ENCODE measurements at places on chromosomes 5 and 9.

DNA sequence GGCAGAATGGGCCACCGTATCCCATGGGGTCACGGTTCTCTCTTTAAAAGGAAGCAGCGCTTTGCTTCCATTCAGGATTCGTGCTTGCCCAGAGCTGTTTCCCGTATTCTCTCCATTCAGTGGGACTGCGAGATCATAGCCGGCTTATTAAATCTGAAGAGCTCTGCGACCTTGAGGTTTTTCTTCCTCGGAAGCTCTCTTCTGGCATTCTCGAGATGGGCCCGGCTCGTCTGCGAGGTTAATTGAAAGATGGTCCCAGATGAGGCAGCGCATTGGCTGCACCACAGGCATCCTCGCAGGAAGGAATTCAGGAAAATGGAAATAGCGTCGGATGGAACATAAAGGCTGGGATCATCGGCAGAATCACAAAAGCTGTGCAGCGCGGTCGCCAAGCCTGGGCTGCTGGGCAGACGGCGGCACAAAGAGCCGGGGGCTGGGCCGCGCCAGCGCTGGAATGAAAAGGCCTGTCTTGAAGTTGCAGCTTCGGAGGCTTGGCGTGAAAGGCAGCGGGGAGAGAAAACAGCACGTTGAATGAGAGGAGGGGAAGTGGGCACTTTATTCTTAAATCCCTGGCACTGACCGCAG is 236.2 kb downstream of the IRX2 start:
- no peak for DNase-seq

DNA sequence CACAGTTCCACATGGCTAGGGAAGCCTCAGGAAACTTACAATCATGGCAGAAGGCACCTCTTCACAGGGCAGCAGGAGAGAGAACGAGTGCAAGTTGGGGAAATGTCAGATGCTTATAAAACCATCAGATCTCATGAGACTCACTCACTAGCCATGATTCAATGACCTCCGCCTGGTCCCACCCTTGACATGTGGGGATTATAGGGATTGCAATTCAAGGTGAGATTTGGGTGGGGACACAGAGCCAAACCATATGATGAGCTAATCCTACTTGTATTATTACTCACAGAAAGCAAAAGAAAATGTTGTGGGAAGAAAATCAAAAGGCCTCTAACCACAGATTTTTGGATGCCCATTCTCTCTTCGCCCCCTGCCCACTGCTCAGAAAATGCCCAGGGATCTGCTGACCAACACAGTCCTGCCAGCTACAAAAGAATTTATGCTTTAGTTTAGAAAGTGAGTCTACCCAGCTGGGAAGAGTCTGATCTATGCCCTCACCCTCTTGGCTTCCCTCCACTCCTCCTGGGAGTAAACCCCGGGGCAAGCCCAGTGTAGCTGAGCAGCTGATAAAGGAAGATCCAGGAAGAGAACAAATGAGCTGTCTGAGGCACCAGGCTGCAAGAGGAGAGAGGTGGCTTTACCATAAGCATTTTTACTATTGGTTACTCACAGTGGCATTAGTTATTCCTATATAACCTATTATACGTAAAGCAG is 53.1 kb downstream of the RNF130 start:
- no peak for DNase-seq

DNA sequence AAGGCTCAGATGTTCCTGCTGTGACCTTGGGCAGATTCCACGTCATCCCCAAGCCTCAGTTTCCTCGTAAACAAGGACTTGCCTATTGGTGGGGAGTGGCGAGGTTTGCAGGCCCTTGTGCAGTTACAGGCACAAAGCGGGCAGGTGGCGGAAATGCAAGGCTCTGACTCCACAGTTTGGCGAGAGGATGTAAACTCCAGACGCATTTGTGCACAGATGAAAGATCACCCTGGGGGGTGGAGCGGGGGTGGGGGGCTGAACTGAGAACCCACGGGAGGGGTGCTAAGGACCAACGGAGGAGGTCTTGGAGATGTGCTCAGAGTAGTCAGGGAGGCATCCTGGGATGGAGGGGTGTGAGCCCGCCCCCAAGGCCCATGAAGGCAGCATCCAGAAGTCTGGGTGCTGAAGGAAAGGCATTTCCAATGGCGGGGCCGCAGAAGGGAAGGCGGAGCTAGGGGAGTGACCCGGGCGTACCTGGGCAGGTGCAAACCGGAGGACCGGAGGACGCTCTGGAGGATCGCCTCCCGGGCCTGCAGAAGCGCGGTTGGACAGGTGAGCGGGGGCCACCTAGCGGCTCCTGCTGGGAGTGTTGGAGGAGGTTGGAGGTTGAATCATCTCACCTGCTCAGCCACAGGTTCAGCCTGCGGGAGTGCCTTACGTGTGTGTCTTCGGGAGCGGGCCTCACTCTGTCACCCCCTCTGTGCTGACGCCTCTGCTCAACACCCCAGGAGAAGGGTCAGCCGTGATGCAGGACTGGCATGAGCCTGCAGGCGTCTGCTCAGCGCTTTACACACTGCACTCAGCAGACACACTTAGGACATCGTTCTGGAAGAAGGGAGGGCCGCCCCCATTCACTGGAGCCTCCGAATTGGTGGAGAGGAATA is 1.9 kb upstream of the FIBCD1 start:
- DNase-seq: peak; percentile 54

GRCh38 chr9:2623288-2624050 is 1.9 kb downstream of the VLDLR start:
- no peak for DNase-seq

- DNase-seq: no peak
Observed at GRCh38 chr5:53983568-53984460, 326.6 kb downstream of the ARL15 start.

- no peak for DNase-seq
Observed at GRCh38 chr9:134963546-134963945, 45.8 kb upstream of the FCN1 start.

DNA sequence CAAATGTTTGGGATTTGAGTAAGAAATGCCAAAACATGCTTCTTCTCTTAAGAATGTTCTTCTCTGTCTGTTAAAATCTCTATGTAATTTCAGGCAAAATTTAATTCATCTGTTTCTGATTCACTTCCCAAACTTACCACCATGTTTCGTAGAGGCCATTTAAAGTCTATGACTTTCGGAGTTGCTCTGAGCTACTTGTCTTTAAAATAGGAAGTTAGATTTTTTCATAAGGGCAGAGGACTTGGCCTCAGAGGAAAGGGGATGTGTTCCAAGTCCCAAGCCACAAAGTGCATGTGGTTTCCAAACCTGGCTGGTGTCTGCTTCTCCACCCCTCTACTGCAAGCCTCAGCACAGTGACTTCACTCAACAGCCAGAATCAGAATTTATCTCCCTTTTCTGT is 111.3 kb upstream of the ADRA1B start:
- DNase-seq: peak; percentile 90

DNA sequence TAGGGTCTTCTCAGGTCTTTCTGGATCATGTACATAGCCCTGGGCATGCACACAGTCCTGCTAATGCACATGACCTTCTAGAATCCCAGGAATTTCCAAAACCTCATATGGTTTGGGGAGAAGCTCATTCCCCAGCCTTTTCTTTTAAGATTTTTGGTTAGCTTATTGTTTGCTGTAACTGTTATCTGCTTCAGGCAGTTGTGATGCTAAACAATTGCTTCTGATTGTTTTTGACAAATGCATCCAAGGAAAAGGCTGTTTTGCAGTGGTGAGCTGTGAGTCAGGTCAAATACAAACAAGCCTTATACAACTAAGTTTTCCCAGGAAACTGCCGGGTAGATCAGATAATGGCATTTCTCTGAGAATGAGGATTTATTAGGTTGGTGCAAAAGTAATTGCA is 32.7 kb downstream of the SMC5 start:
- DNase-seq: no peak

DNA sequence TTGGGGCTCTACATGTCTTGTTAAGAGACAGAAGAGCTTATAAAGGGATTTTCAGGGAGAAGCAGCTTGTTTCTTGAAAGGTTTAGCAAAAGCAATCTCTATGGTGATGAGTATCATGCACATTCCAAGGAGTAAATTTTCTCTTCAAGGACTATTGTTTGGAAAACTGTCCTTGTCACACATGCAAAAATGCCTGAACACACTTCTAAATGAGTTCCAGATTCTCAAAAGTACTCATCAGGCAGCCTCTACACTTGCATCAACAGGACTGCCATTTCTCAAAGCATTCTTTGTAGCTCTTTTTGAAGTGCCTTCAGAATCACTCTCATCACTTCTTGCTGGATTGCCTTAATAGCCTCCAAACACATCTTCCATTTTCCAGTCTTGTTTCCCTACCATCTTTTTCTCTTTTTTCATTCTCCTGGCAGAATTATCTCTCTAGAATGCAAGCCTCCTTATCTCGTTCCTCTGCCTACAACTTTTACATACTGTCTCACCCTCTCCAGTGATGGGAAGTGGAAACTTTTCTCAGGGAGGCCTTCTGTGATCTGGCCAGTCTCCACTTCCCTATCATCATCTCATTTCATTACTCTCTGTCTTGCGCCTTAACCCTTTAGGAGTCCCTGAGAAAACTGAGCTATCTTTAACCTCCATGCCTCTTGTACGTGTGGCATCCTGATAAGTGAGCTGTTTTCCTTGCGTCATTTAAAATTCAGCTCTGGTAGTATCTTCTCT is 631.5 kb upstream of the TLE4 start:
- no peak for DNase-seq

DNA sequence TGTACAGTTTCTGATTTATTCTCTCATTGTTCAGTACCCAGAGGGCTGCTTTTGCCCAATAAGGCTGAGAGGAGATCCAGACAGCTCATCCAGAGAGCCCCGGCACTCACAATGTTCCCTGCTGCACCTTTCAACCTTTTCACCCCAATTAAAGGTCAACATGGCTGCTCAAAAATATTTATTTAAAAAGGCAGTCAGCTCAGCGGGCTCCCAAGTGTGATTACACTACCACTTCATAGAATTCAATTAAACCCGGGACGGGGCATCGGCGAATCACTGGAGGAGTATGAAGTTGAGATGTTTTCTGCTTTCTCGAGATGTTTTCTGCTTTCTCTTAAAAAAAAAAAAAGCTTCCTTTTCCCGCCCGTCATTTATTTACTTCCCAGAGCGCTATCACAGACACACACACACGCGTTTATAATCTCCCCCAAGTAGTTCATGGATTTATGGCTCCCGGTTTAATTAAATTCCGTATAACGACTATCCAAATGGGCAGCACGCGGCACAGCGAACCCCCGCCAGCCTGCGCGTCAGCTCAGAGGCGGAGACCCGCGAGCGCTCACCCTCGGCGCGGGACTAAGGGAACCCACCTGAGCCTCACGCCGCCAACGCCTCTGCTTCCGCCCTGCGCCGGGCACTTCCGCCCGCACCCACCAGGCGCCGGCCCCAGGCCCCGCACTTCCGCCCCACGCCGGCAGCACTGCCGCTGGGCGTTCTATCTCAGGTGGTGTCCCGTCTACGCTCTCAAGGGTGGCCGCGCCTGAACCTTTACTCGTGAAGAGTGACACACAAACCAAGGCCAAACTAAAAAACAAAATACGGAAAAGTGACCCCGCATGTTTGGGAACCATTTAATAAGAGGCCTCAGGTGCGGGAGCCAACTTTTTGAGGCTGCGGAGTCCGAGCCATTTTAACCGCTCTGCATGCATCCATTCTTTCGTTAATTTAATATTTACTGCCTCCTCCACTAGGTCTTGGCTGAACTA is at the start of gene C5orf63:
C5orf63 (minus strand) TSS at position 642 of the 986 bp plus-strand sequence. CDS start 14,507 bp downstream, outside the sequence.
- no peak for DNase-seq

DNA sequence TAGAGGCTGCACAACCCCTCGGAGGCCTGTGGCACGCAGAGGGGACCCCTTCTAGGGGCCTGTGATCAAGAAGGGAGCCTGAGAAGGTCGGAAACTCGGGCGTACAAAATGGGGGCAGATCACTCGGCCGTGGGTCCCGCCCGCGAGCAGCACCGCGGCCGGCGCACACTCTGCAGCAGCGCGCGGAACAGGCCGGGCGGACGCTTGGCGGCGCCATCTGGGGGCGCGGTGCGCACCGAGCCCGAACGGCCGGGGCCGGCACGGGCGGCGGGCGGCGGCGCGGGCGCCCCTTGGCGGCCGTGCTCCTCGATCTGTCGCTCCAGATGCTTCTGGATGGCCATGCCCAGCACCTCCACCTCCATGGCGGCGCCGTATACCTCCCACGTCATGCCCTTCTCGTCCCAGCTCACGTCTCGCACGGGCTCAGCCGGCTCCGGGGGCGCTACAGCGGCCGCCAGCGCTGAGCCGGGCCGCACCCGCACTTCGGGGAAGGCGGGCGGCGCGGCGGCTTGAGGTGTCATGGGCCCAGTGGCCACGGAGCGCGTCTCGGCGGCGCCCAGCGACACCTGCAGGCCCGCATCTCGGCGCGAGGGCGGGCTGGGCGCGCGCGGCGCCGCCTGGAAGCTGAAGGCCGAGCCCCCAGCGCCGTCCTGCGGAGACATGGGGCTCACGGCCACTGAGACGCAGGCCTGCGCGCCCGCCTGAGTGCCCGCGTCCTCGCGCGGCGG is 13.1 kb downstream of the GPRIN1 start:
- DNase-seq: peak; percentile 34

GRCh38 chr5:5617024-5617423 is 194.5 kb downstream of the ICE1 start:
- DNase-seq: no peak

DNA sequence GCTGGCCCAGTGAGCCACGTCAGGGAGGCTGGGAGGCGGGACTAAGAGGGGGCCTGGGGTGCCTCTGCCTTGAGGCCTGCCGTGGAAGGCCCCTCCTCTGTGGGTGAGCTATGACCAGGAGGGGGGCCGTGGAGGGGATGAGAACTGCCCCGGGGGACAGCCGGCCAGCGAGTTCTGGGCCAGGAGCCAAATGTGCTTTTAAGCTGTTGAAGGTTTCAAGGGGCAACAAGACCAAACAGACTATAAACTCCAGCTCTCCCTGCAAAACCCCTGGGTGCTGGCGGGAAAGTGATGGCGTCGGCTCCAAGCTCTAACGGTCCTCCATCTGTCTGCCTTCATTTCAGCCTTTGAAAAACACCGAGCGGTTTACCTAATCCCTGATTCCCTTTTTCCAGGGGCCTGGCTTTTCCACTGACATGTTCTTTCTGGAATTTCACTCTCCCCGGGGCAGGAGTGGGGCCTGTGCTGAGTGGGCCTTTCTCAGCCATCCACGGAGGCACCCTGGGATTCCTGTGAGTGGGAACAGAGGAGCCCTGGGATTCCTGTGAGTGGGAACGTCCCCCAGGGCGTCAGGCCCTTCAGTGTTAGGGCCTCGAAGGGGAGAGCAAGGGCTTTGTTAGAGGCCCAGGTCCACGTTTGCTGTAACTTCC is 65.6 kb downstream of the COL5A1 start:
- DNase-seq: no peak

DNA sequence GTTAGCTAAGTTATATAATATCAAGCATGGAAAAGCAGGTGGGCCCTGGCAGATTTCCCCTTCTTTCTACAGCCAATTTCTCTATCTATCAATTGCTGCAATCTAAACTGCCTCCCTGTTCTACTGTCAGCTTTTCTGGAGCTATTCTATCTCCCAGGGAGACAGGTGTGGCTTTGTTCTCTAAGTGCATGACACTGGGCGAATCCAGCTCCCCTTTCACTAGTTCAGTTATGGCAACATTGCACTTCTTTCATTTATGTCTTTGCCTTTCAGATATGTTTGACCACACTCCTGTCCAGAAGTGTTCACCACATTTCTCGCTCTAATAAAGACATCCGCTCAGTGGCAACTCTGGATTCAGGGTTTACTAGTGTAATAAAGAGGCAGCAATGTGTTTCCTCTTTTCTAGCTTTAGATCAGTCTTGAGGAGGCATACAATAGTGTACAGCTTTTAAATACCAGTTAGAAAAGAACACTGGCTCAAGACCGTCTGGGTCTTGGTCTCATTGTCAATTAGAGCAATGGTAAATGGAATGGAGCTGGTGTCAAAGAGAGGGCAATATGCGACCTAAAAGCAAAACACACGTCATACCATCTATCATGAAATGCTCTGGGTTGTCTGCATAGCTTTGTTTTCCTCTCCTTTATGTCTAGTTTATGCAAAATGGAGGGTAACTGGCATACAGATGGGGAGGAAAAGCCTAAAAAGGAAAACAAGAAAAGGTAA is 197.0 kb downstream of the SLF1 start:
- DNase-seq: no peak
